ENCODE measurements at places on chromosomes 2 and 18.

GRCh38 chr2:43648994-43649701, 12.1 kb downstream of the PLEKHH2 start:
- no peak for DNase-seq

DNA sequence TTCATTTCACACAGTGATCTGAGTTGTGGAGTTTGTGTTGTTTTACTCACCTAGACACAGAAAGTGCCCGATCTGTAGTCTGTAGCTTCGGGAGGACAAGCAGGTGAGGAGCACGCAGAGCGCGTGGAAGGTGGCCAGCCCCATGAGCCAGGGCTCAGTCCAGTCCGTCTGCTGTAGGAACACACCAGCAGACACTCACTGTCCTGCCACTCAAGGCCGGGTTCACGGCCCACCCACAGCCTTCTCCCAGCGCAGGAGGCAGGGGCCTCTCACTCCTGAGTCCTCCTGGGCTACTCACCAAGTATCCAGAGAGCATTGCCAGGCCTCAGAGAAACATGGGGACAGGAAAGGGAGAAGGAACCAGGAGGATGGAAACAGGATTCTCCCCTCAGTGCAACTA, 1.7 kb downstream of the TMEM18 start:
- DNase-seq, result peak; percentile 63

DNA sequence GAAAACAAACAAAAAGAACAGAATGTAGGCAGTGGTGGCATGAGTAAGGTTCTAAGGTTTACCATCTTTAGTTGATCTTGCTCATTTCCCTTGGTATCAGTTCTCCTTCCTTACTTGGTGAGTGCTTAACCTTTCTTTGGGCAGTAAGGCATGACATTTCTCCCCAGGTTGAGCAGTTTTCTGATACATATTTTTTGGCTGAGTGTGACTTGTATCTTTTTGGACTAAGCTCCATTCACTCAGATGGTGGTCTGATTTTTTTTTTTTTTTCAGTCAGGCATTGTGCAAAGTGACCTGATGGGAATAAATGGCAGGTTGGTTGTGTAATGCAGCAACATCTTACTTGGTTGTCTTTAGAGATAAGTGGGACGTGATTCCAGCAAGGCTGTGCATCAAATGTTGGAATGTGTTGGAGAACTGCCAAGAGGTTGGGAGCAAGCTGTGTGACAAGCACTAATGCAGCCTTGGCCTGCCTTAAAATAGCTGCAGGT, 15.1 kb downstream of the SPTBN1 start:
- DNase-seq, result no peak

DNA sequence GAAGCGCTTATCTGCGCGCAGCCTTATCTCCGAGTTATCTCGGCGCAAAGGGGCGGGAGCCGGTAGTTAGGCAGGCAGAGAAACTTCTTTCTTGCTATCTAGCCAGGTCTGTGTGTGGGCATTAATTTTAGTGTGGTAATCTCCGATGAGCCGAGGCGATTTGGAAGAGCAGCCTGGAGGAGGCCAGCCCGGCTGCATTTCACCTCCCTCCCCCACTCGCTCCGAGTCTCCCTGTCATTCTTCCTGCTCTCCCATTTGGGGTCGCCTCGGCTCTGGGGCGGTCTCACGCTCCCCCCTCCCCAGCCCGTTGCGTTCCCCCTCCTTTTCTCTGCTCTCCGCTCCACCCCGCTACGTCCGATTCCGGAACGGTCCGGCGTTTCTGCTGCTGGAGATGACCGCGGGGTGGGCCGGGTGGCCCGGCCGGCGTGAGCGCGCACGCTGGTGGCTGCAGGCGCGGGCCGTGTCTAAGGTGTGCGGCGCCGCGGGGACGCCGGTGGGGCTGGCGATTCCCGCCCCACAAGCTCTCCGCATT, 566 bp downstream of the GATA6 start:
- DNase-seq, result peak; percentile 68

DNA sequence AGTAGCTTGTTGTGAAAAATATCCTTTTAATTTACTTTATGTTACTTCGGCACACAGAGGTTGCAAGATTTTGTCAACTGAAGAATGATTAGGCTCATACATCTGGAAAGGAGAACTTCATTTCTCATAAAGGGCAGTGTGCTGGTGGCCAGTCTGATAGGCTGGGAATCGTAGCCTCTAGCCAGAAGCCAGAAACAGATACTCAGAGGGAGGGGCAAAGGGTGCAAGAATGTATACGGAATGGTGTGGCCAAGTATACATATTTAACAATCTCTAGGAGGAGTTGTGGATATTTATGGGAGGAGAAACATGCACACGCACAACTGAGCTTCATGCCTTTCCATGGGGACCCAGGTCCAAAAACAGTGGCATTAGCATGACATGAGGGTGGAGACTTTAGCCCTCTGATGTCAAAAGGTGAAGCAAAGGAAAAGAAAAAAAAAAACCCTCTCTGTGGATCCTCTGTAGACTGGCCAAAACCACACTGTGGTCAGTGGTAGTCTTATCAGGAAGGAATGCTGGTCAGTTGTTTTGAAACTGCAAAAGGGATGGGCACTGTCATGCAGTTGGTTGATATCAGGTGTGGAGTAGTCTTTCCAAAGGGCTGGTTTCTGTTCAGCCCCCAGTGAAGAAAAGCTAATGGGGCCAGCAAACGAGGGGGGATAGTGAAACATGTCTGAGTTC, 34.9 kb upstream of the APCDD1 start:
- no peak for DNase-seq

DNA sequence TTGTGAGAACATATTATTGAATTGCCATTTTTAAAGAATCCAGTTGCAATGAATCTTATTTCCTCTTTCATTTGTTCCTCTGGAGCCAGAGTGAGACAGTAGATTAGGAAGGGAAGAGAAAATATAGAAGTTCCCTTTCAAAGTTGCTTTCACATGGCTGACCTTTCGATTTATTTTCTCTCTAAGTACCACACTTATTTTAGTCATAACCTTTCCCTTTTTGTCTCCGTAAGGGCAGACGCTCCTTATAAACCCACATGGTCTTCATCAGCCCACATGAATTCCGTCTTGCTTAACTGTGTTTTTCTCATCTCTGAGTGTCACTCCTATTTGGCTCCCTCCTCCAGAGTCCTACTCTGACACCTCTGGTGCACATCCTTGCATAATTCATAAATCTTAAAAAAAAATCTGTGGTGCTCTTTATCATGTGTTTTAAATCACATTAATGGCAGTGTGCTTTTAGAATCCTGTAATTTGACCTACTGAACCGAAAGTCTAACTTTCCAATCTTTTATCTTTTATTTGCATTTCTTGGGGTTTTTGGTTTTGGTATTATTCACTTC, 38.5 kb upstream of the ZNF396 start:
- no peak for DNase-seq

- no peak for DNase-seq
These were observed 22.0 kb downstream of the DOCK10 start for GRCh38 chr2:225020168-225020849.

GRCh38 chr18:41145516-41145915, 809.5 kb upstream of the PIK3C3 start:
- no peak for DNase-seq

DNA sequence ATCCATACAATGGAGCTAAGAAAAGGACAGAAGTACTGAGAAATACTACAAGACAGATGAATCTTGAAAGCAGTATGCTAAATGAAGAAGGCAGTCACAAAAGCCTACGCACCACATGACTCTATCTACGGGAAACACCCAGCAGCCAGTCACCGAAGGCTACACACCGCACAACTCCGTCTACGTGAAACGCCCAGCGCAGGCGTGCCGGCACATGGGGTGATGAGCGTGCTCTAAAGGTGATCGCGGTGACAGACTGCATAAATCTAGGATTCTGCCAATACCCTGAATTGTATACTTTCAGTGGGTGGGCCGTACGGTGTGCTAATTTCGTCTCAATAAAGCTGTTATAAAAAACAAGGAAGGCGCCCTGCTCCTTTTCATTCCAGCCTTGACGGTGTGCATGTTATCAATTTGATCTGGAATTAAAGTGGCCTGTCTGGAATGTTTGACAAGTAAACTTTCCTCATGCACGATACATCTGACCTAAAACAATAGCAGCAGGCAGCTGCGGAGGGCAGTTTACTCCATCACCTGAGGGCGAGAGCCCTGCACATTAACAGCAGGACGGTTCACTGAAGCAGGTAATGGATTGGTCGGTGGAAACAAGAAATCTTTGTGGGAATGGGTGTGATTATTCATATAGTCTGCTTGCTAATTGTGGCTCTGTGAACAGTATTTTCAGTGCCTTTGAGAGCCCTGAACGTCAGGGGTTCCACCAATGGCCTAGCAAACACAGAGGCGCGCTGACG, 86.2 kb upstream of the SALL3 start:
- no peak for DNase-seq

DNA sequence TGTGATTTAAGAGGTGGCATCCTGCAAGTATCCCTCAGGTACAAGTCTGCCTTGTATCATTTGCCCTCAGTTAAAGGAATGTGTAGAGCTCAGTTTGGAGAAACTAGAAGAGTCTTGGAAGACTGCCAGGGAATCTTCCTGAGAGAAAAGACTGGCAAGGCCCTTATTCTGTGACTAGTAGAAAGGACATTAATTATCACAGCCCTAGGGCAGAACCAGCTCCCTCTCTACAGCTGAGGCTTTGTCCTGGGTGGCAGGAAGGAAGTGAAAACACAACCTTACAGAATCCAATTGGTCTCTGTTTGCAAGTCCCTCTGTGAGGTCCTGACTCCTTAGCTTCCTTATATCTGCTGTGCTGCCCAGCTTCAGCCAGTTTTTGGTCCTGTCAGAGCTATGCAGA, 385.9 kb upstream of the CYRIA start:
- no peak for DNase-seq

DNA sequence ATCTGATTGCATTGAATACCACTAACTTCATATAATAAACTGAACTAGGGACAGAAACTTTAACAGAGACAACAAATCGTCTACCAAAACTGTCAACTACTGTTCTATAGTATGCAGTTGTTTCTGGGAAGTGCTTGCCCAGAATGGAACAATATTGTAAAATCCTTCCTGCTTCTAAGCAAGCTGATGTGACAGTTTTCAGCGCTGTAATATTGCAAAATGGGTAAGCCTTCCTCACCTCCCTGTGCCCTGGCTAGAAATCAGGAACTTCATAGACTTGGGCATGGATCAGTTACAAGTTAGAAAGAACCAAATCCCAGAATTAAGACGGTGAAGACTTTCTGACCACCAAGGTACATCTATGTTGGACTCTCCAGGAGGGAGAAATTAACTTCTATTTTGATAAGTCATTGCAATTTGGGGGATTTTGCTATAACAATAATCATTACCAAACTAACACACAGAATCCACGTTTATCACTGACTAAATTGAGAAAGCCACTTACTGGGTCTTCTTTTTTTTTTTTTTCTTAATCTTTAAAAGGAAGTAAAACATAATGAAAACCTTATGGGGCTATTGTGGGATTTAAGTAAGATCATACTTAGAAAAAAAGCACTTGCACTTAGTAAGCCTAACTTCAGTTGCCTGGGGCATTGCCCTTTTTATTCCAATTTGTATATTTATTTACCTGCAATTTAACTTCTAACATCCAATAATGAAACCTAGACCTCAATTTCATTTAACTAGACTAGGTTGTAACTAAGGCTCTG, 261.5 kb downstream of the TRIB2 start:
- no peak for DNase-seq

- DNase-seq, result no peak
These were observed 58.8 kb downstream of the SCN1A start for GRCh38 chr2:166068981-166069380.

GRCh38 chr2:173021939-173022371, 53.7 kb upstream of the MAP3K20 start:
- DNase-seq, result no peak

- DNase-seq, result no peak
These were observed 159.1 kb downstream of the FMNL2 start for GRCh38 chr2:152493945-152494528.

GRCh38 chr2:66580166-66581049, 145.5 kb downstream of the MEIS1 start:
- no peak for DNase-seq

DNA sequence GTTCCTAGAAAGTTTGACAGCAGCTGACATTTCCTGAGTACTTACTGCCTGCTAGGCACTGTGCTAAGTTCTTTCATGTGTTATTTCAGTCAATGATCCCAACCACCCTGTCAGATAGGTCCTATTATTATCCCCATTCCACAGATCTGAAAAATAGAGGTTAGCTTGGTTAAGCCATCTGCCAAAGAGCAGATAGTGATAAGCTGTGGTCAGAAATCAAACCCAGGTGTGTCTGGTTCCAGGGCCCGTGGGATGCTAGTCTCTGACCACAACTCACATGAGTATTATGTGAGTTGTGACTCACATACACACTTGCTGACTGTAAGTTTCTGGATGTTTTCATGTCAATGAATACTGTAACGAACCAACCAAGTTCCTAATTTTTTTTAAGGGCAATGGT, 132.0 kb upstream of the APCDD1 start:
- no peak for DNase-seq

- no peak for DNase-seq
These were observed 39.3 kb downstream of the ZAP70 start for GRCh38 chr2:97752342-97753334.

- no peak for DNase-seq
These were observed 24.6 kb downstream of the DYTN start for GRCh38 chr2:206693399-206694137.

- no peak for DNase-seq
These were observed 224.5 kb downstream of the FAM210A start for GRCh38 chr18:13501891-13502290.

- DNase-seq, result no peak
These were observed 7.9 kb downstream of the EFHD1 start for GRCh38 chr2:232641153-232641848.

- peak; percentile 72 for DNase-seq
These were observed 95.0 kb upstream of the RIOK3 start for GRCh38 chr18:23357996-23358594.

DNA sequence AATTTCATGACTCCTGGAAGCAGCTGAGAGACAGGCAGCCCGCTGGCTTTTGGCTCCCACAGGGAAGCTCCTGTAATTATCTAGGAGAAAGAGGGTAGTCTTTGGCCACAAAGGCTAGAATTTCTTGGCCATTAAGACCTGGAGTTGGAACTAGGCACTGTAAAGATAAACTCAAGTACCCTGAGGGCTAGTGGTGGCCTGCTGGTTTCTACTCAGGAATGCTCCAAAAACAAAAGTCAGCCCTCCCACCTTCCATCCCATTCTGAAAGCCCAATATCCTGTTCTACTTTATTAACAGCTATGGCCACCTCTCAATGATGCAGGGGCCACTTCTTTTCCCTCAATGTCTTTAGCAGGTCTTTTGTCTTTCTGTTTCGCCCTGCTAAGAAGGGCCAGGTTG, 34.0 kb upstream of the CYP26B1 start:
- no peak for DNase-seq

DNA sequence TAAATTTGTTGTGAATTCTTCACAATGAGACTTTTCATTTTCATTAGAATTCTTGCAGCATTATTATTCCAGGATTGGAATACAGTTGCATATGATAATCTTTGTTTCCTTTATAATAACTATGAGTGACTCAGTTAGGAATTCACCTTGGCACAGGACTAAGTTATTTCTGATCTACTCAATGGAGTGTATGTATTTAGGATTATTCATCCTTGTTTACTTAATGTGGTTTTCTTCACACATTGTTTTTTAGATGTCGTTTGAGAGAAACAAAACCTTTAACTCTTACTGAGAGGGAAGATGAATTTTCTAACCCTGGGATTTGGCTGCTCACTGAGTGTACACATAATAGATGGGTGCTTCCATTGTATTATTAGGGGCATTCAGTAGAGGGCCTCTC, 970.1 kb downstream of the DPP10 start:
- no peak for DNase-seq

GRCh38 chr2:157874997-157875640, 1.0 kb downstream of the ACVR1 start:
- no peak for DNase-seq
